ENCODE measurements at places on chromosomes 16 and 17.

GRCh38 chr17:2937331-2938003 lies 125.9 kb downstream of the OR1D5 start:
- no peak for DNase-seq

DNA sequence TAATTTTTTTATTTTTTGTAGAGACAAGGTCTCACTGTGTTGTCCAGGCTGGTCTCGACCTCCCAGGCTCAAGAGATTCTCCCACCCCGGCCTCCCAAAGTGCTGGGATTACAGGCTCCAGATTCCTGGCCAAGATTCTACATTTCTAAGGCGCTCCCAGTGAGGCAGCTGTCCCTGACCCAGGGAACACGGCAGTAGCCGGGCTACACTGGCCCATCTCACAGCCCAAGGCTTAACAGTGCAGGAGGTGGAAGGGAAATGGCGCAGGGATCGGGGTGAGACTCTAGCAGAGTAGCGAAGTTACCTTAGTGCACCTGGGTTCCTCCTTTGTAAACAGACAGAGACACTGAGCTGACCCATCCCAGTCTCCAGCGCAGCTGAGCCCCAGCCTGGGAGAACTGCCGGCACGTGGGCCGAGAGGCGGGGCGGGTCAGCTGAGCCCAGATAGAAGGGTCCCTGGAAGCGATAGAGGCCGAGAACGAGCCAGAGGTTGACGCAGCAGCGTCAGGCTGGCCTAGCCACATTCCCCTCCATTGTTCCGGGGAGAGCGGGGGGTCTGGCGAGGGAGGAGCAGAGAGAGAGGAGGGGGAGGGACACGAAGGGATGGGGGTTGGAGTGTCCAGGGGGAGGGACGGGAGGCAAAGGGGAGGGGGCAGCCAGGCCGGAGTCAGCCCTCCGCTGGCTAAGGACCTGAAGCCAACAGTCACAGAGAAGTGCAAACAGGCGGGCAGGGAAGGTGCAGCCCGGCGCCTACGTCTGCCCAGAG lies 2.5 kb downstream of the CARHSP1 start:
- no peak for DNase-seq

DNA sequence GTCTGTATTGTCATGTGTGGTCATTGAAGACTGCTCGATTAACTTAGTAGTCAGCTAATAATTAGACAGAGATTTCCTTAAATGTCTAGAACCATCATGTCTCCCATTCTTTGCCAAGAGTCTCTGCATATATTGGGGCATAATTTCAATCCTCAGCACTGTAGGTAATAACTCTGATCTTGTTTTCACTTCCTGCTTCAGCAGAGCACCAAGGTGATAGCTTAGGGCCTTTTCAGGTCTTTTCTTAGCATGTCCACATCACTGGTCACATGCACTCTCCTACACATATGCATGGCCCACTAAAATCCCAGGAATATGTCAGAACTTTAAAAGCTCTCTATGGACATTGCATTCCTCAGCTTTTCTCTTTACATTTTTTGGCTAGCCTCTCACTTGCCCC lies 110.3 kb upstream of the NACA2 start:
- DNase-seq, result no peak

- no peak for DNase-seq
Observed at GRCh38 chr16:72811188-72811720, 236.7 kb downstream of the ZFHX3 start.

GRCh38 chr16:86966777-86967176 lies 350.4 kb downstream of the C16orf95 start:
- DNase-seq, result no peak

DNA sequence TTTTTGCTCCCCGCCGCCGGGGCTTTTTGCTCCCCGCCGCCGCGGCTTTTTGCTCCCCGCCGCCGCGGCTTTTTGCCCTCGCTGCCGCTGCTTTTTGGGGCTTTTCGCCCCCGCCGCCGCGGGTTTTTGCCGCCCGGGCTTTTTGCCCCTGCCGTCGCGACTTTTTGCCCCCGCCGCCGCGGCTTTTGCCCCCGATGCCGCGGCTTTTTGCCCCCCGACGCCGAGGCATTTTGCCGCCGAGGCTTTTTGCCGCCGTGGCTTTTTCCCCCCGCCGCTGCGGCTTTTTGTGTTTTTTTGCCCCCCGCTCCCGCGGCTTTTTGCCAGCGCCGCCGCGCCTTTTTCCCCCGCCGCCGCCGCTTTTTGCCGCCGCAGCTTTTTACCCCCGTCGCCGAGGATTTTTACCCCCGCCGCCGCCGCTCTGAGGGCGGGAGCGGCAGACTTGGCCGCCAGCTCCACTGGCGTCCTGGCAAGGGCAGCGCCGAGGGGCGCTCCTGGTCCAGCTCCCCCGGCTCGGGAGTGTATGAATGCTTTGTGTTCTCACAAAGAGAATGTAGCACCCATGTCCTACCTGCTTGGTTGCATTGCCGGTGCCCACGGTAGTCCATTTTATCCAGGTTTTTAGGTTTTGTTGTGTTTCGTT lies 151.7 kb downstream of the KCNJ18 start:
- no peak for DNase-seq

DNA sequence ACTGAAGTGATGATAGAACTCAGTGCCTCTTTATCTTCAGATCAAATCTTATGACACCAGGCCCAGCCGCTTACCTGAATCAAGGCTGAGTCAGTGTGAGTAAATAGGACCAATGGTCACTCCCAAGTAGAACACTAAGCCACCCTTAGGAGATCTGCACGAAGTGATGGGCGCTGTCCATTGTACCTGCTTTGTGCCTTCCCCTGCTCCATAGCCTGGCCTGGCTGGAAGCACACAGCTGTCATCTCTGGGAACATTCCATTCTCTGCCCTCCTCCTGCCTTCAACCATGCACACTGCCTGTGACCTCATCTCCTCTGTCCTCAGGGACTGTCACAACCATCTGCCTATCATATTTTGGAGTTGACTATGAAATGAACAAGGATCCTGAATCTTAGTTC lies 279.5 kb upstream of the ASIC2 start:
- no peak for DNase-seq

DNA sequence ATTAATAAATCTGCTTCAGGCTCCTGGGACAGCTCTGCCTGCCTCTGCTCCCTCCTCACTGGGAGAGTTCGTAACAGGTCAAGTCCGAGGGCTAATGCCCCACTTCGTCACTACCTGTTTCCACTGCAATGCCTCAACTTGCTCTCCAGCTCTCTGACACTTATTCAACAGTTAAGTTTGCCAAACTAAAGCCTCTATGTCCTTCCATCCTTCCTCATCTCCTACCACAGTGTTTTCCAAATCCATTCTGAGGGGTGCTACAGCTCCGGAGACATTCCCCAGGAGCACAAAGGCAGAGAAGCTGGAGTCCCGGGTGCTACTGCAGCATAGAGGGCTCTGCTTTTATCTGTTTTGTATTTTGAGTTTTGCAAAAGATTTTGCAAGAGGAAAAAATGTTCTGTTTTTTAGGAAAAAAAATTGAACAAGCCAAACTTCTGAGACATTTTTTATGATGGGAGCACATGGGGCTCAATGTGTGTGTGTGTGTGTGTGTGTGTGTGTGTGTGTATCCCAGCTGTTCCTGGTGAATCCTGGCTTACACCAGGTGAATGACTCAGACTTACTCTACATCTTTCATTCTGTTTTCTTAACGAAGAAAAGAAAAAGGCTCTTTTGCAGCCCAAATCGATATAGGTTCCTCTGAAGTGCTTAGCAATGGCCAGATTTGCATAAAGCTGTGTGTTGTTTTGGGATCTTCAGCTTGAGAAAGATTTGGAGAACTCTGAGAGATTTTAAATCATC lies 46.1 kb upstream of the MYOCD start:
- DNase-seq, result no peak

GRCh38 chr17:78174870-78175642 lies 6.7 kb downstream of the SYNGR2 start:
- no peak for DNase-seq

DNA sequence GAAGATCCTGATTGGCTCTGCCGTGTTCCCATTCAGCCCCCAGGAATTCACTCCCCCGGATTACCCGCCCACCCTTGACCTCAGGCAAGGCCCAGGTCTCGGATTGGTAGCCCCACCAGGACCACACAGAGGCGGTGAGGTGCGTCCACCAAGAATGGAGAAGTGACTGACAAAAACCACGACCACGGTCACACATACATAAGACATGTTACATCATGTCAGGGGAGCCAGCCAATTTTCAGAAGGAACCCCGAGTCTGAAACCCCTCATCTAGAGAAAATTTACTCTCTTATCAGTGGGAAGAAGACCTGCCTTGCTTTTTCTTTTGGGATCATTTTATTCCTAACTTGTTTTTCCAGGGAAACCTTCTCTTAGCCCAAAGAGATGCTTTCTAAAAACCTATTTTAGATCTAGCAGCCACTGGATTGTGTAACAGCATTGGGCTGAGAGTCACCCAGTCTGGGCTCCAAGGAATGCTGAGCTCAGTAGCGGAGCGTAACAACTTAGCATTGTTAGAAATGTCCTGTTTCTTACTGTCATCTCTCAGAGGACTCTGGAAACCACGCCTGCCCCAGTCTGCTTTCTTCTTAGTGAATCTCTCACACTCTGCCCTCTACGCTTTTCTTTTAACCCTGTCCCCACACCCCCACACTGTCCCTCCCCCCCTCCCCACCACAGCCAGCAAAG lies 164.1 kb downstream of the CMIP start:
- DNase-seq, result no peak

DNA sequence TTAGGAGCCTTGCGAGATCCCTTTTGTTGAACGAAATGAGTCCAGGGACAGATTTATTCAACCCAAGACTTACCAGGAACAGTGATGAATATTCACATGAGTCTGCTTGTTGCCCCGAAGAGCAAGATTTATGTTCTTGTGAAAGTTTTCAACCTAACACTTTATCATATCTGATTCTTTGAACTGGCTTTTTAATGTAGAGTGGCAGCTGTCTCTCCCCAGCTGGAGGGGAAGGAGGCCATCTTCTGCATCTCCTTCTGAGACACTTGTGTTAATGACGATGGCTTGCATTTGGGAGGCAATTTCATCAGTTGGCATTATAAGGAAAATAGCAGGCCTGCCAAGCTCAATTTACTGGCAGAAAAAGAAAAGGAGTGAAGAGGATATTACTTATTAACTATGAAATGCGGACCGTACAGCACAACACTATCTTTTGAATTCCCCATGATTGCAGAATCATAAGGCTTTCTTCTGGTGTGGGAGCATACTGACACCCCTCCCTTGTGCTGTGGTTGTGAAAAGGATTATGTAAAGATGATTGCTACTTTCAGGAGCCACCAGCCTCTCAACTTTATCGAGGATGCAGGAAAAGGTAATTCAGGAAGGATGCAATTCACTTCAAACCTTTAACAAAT lies 35.7 kb downstream of the SMARCE1 start:
- no peak for DNase-seq

All from activated T-cell treated with anti-CD3 and anti-CD28 coated beads for 4 hours (primary cell).